Stomach (tissue), 19 donors: ENCODE measurements at places on chromosomes 1 and 21. TPM values are rescaled to one million over a fixed set of nuclear protein-coding genes. Genes with fewer than 3 reads are reported as not detected.

DNA sequence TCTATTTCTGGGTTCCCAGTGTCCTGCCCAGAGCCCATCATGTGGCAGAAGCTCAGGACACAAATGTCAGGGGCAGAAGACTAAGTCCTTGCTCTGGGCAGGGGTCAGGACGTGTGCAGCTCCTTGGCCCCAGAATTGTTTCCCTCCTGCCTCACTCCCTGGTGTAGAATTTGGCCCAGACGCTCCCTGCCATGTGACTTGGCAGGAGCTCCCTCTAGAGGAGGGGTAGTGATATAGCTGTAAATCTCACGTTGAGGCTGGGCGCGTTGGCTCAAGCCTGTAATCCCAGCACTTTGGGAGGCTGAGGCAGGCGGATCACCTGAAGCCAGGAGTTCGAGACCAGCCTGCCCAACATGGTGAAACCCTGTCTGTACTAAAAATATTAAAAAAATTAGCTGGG, 91.2 kb downstream of the UBIAD1 start:
- DNase-seq = no peak

Gene EPHA2
- total RNA-seq = 64.7 TPM

DNA sequence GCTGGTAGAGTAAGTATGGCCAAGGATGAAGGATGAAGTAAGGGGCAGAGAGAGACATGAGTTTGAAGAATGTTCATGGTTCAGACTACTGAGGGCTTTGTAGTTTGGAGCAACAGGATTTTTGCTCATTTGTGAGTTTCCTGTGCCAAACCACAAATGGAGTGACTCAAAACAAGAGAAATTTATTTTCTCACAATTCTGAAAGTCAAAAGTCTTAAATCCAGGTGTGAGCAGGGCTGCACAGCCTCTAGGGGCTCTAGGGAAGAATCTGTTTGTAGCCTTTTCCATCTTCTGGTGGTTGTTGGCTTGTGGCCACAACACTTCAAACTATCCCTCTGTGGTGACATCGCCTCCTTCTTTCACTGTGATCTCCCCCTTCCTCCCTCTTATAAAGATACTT, 58.9 kb downstream of the RHOU start:
- DNase-seq = no peak

GRCh38 chr1:169550294-169550693, 36.0 kb downstream of the F5 start:
- DNase-seq = peak; percentile 71

GRCh38 chr1:26541816-26542711, 12.5 kb downstream of the RPS6KA1 start:
- peak; percentile 65 for DNase-seq

DNA sequence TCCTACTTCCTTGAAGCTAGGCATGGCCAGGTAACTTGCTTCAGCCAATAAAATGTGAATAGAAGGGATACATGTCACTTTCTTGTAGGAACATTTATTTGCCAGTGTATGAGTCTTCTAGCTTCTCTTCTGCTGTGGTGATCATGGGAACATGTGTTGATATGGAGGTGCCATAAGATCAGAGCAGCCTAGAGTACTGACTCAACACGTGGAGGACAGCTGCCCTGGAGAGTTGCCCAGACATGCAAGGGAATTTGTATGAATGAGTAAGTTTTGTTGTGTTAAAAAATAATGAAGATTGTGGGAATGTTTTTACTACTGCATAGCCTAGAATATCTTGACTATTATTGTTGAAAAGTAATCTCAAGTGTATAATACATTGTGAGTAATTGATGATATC, 502.3 kb downstream of the NUF2 start:
- no peak for DNase-seq
